ENCODE measurements at places on chromosomes 6 and 20. TPM values are rescaled to one million over a fixed set of nuclear protein-coding genes. Genes with fewer than 3 reads are reported as not detected.

Gene PTPRT
- under 0.01 TPM for total RNA-seq

Gene HAO1
- total RNA-seq = not detected

DNA sequence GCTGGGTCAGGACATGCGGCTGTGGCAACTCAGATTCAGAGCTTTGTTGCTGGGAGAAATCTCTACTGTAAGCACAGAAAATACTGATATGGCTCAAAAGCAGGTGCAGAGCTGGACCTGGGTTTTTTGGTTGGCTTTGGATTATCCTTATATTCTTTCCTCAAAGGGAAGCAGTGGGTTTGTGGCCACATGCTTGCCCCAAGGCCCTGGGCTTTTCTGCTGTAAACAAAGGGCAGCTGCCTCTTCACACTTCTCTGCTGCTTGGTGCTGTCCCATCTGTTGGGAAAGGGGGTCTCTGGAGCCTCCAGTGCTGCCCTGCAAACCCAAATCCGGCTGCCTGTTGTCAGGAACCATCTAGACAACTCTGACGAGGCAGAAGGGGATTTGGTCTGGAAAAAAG lies 52.4 kb downstream of the ANKRD6 start:
- no peak for DNase-seq

- no peak for DNase-seq
Measured at GRCh38 chr6:170485159-170485558, 67.9 kb downstream of the PSMB1 start.

DNA sequence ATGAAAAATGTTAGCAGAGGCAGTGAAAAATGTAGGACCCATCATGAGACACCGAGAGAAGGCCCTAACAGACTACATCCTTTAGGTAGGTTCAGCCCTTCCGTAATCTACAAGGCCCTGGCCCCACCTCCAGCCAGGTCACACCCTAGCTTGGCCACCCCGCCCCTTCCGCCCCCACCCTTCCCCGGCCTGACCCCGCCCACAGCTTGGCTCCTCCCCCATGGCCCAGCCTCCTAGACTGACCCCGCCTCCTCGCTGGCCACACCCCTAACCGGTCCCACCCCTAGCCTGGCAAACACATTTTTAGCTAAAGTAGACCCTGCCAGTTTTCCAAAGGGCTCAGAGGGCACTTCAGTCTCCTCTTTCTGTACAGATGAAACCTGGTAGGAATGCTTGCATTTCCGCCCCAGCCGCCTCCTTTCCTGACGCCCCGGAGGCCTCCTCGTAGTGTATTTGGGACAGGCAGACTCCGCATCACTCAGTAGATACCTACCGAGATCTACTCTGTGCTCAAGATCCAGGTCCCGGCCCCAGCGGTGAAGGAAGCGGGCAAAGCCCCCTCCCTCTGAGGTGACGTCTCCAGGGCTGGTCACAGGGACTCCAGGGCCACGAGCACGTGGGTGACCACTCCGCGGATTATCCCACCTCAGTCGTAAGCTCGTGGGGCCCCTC lies 443.5 kb downstream of the PREX1 start:
- DNase-seq = no peak

DNA sequence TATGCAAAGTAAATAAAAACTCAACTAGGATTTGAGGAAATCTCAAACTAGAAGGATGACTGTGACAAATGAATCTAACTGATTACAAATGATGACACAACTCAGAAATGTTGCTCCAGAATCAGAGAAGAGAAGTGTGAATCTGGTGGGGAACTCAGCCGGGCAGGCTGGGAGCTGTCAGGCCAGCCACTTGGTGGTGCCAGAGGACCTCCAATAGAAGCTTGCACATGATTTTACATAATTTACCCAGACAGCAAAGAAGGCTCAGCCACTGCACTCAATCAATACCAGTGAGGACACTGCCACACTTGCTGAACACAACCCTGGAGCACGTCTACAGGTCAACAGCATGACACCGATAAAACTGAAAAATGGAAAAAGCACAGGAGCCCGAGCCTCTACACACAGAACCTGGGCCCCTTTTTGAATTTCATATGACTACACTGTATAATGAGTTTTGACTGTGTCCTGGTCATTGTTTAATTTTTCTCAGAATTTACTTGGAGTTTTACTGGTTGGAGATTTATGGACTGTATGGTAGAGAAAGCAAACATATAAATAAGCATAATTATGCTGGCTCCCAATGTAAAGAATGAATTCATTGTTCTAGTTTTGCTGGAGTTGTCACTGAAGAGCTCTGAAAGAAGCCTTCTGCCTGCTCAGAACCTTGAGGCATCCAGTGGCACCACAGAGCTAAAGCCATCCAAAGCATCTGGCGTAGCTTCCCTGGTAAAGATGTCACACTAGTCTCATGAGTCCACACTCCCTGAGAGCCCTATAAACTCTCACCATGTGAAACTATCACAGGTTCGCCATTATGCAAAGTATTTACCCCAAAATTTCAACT lies 296.5 kb downstream of the THBS2 start:
- DNase-seq = peak; percentile 52

- DNase-seq = peak; percentile 76
Measured at GRCh38 chr6:89970609-89971337, 76.5 kb downstream of the GJA10 start.

DNA sequence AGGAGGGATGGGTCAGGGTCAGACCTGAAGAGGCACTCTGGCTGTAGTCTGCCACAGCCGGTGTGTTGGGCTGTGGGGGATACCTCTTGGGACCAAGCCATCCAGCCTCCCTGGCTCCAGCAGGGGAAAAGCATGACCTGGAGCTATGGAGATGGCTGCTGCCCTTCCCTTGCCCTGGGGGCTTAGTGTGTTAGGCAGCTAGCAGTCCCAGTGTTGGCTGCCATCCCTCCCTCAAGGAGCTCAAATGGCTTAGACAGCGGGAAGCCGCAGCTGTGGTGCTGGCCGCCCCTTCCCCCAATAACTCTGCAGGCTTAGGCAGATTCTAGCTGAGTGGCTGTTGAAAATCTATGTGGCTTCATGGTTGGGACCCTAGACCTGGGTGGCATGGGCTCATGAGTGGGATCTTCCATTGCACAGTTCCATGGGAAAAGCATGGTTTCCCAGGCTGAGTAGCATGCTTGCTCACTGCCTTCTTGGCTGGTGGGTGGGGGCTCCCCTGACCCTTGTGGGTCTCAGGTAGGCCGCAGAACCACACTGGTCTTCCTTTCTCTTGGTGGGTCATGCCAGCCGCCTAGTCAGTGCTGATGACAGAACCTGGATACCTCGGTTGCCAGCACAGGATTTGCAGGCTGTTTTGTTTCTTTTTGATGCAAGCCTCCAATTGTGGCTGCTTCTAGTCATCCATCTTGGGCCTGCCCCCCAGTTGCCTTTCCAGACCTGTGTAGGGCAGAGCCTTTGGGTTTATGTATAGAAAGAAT lies 69.0 kb upstream of the AHI1 start:
- no peak for DNase-seq

- no peak for DNase-seq
Measured at GRCh38 chr20:4295226-4295625, 279.9 kb upstream of the RNF24 start.

DNA sequence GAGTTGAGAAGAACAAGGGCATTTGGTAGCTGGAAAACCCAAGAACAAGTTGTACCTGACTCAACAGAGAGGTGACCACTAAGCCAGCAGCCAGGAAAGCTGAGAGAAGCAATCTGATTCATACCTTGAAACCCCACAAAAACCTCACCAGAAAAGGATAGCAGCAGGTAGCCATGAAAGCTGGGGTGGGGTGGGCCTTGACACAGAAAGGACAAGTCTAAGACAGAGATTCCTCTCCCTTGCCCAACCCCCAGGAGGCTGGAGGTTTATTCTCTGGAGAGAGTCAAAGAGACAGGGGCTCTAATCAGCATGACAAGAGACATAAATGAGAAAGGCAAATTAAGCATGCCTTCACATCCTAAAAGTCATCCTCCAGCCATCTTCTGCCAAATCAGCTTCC lies 151.7 kb upstream of the DST start:
- no peak for DNase-seq

DNA sequence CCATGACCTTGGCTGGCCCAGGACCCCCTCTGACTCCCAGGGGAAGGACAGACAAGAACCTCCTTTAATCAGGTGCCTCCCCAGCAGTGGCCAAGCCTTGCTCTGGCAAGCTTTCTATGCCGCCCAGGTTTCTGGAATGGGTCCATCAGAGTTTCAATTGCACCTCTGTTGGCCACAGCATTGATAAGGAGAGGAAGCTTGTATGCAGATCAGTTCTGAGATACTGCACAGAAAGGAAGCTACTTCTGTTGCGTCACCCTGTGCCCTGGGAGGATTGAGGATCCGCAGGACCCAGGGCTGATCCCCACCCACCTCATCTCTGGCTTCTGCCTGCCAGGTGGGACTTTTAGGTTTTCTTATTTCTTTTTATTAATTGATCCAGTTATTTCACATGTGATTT lies 167.2 kb downstream of the TFAP2C start:
- DNase-seq = no peak

GRCh38 chr6:63663147-63663955 lies 27.7 kb downstream of the PHF3 start:
- no peak for DNase-seq

DNA sequence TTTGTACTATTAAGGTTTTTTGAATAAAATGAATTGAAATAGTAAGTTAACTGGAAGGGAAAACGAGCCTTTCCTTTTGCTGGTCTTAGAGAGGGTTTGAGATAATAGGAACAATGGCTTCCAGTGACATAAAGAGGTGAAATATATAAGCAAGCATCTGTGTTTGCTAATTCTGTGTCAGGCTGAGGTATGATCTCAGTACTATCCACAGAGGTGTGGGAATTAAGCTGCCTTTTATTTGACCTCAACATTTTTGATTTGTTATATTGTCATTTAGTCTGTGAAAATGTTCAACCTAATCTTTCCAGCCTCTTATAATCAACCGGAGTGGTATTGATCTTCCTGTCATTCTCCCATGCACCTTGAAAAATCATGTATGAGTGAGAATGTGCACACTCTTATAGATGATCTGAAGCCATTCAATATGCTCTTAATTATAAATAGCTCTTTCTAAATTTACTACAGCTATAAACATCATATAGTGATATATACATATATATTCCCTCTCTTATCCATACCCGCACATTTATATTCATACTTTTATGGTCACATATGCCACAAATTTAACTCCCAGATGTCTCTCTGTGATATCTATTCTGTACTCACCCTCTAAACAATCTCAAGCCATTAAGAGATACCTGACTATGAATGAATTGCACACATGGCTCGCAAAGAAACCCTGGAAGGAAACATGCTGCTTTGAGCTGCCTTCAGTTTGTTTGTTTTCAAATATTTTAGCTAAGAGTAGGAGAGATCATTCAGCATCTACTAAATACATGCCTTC lies 754.7 kb upstream of the NRSN1 start:
- DNase-seq = no peak

All from hematopoietic multipotent progenitor cell (in vitro differentiated cells).